Activated CD4-positive, alpha-beta T cell treated with anti-CD3 and anti-CD28 coated beads, Interleukin-2, amount 10 ng/mL, durations not matched to agents 24 days and 14 days (primary cell): ENCODE measurements at places on chromosomes 1 and 21. TPM values are rescaled to one million over a fixed set of nuclear protein-coding genes. Genes with fewer than 3 reads are reported as not detected.

Gene CDCA8
- 35.6 and 35.9 TPM in 2 replicates for total RNA-seq

DNA sequence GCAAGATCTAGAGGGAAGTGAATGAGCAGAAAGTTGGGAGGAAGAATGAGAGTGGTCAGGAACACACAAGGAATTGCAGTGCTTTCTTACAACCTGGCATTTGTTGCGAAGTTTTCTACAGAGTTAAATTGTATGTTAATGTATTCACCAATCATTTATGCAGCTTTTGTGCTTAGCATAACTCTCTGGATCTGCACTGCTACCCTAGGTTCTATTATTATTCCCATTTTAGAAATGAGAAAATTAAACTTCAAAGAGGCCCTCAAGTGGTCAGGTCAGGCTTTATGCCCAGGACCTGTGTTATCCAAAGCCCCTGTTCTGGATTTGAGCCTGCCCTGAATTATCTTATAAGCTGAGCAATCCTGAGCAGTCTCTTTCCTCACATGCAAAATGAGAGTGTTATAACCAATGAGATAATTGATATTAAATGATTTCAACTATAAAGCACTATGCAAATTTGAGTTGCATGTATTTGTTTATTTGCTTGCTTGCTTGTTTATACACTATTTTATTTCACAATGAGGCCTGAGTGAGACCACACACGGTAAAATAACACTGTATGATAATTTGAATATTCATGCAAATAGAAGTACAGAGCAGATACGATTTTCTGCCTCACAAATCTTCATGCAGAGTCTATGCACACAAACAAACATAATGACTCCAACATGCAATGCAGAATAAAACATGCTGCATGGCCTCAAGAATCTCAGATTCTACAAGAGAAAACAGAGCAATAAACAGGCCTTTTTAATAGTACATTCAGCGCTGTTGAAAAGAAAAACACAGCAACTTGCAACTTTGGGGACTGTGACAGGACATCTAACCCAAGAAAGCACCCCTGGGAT is 323.0 kb downstream of the PLPP3 start:
- no peak overlapping the region for H3K27ac ChIP-seq
- H3K27me3 ChIP-seq = no peaks in the 10 kb centered on the region
- no peaks in the 10 kb centered on the region for H3K4me1 ChIP-seq
- no peaks in the 10 kb centered on the region for H3K36me3 ChIP-seq
- H3K4me3 ChIP-seq = no peak overlapping the region

DNA sequence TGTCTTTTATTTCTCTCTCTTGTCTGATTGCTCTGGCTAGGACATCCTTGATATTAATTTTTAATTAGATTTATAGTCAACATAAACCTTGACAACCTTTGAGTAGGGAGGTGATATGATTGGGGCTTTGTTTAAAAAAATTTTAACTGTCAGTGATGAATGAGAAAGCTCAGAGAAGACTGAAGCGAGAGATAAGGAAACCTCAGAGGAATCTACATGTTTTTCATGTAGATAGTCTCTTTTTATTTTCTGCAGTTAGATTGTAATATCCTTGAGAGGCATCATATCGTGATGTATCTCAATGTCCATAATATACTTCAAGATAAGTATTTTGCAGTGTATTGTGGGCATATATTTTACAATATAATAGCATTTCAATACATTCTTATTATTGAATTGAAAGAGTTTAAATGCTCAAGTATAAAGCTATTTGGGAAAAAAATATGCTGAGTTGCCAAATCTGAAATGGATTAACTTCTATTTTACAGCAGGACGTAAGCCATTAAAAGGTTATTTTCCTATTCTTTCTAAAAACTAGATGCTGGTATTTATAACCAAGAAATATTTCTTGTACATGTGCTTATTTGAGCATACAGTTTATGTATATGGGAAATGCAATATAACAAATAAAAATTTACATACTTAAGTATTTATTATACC is 802.4 kb upstream of the ADGRL4 start:
- H3K4me3 ChIP-seq = no peak overlapping the region
- H3K4me1 ChIP-seq = no peaks in the 10 kb centered on the region
- no peaks in the 10 kb centered on the region for H3K27me3 ChIP-seq
- no peak for DNase-seq
- no peak overlapping the region for H3K27ac ChIP-seq

- no peak overlapping the region for H3K27ac ChIP-seq
- peaks cover 2% of the 10 kb centered on the region for H3K4me1 ChIP-seq
- no peaks in the 10 kb centered on the region for H3K36me3 ChIP-seq
- DNase-seq = no peak
These were observed 26.2 kb downstream of the RHBDL2 start for GRCh38 chr1:38915352-38915948.

DNA sequence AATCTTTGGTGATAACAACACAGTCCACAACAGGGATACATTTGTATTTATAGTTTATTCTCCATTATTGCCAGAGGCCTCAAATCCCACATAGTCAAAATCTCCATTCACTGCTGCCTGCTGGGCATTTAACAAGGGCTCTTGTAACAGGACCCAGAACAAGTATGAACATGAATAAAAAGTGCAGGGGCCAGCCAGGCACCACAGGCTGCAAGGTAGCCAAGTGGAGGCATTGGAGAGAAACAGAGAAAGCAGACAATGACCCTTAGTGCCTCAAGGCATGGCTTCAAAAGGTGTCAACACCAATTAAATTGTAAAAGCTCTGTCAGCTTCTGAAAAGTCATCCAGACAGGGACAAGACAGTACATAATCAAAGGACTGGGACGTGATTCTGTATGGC is 116.8 kb downstream of the ATP6V1G3 start:
- H3K4me3 ChIP-seq = no peak overlapping the region
- H3K36me3 ChIP-seq = no peaks in the 10 kb centered on the region

DNA sequence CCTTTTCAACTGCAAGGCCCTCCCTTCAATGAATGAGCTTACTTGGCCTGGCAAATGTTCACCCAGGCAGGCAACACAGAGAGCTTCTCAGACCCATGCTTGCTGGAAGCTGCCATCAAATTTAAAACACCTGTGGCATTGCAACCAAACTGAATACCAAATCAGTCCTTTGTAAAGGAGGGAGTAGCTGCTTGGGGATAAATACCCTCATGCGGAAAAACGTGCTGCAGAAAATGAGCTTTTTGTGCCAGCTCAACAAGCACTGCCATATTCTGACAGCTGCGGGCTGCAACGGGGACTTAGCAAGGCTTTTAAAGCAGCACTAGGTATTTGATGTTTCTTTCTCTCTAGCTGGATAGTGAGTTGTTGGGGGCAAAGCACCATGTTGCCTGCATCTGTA is 119.7 kb downstream of the PLPPR4 start:
- DNase-seq = no peak

Gene CACNA1E
- total RNA-seq = not detected in 2 replicates

Gene TLR5
- 0.09 TPM in 1 of 2 replicates, not detected in the other for total RNA-seq

- no peaks in the 10 kb centered on the region for H3K27me3 ChIP-seq
- H3K27ac ChIP-seq = no peak overlapping the region
- H3K4me3 ChIP-seq = no peak overlapping the region
- H3K36me3 ChIP-seq = no peaks in the 10 kb centered on the region
- H3K4me1 ChIP-seq = no peaks in the 10 kb centered on the region
These were observed 68.9 kb downstream of the LRRN2 start for GRCh38 chr1:204616641-204617040.

Gene AK2
- total RNA-seq = 424 and 429 TPM in 2 replicates

Gene PDE4B
- 10.6 and 10.9 TPM in 2 replicates for total RNA-seq

- peaks cover 2% of the 10 kb centered on the region for H3K27me3 ChIP-seq
- DNase-seq = no peak
- H3K27ac ChIP-seq = no peak overlapping the region
- peaks cover 17% of the 10 kb centered on the region for H3K4me1 ChIP-seq
- no peak overlapping the region for H3K4me3 ChIP-seq
These were observed 155.0 kb downstream of the PLXNA2 start for GRCh38 chr1:208089149-208089548.

- H3K27me3 ChIP-seq = no peaks in the 10 kb centered on the region
- H3K4me3 ChIP-seq = no peak overlapping the region
- peaks cover 42% of the 10 kb centered on the region for H3K4me1 ChIP-seq
- peaks cover 57% of the 10 kb centered on the region for H3K36me3 ChIP-seq
- peak overlapping the region; percentile 63 for H3K27ac ChIP-seq
These were observed 9.2 kb downstream of the AGPAT3 start for GRCh38 chr21:43874085-43874805.

DNA sequence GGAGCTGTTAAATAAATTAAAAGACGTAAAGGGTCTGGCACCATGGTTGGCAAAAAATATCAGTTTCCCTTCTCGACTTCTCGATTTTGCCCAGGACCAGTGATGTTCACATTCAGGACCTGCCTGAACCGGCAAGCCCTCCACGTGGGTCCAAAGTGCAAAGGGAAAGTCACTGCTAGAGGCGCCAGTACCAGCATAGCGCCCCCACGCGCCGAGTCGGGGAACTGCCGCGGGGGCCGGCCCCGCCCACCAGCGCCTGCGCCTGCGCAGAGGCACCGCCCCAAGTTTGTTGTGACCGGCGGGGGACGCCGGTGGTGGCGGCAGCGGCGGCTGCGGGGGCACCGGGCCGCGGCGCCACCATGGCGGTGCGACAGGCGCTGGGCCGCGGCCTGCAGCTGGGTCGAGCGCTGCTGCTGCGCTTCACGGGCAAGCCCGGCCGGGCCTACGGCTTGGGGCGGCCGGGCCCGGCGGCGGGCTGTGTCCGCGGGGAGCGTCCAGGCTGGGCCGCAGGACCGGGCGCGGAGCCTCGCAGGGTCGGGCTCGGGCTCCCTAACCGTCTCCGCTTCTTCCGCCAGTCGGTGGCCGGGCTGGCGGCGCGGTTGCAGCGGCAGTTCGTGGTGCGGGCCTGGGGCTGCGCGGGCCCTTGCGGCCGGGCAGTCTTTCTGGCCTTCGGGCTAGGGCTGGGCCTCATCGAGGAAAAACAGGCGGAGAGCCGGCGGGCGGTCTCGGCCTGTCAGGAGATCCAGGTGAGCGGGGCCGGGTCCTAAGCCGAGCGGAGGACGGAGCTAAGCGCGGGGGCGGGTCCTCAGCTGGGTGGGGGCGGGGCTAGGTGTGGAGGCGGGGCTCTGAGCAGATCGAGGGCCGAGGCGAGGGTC is at the start of gene PINK1:
TSS of gene PINK1 (plus strand) at position 269 of the 875 bp plus-strand sequence. CDS start at position 360, 91 bp downstream.
- peak within 1 kb of the TSS; percentile 85 for H3K4me3 ChIP-seq
- H3K36me3 ChIP-seq = no peaks in the 10 kb centered on the region
- H3K4me1 ChIP-seq = peaks cover 7% of the 10 kb centered on the region
- H3K27me3 ChIP-seq = peaks cover 10% of the 10 kb centered on the region
- DNase-seq = peak; percentile 98
- peak within 1 kb of the TSS; percentile 60 for H3K27ac ChIP-seq

GRCh38 chr1:30413111-30413440 is 310.3 kb downstream of the MATN1 start:
- no peaks in the 10 kb centered on the region for H3K27me3 ChIP-seq
- H3K4me1 ChIP-seq = no peaks in the 10 kb centered on the region
- DNase-seq = no peak
- no peak overlapping the region for H3K27ac ChIP-seq
- no peak overlapping the region for H3K4me3 ChIP-seq

DNA sequence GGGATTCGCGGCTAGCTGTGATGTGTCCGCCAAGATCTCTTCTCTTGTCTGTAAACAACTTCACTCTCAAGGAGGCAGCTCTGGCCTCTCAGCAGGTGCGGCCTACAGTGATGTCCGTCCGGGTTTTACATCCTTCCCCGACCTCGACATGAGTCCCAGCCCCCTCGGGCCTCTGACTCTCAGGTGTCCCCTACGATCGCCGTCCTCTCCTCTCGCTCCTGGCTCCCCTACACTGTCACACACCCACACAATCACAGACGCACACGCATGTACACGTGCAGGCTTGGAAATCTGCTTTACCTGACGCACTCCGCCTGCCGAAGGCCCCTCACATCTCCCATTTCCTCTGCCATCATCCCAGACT is 797 bp upstream of the RSPH1 start:
- H3K4me3 ChIP-seq = peak overlapping the region; percentile 88
- no peak for DNase-seq

DNA sequence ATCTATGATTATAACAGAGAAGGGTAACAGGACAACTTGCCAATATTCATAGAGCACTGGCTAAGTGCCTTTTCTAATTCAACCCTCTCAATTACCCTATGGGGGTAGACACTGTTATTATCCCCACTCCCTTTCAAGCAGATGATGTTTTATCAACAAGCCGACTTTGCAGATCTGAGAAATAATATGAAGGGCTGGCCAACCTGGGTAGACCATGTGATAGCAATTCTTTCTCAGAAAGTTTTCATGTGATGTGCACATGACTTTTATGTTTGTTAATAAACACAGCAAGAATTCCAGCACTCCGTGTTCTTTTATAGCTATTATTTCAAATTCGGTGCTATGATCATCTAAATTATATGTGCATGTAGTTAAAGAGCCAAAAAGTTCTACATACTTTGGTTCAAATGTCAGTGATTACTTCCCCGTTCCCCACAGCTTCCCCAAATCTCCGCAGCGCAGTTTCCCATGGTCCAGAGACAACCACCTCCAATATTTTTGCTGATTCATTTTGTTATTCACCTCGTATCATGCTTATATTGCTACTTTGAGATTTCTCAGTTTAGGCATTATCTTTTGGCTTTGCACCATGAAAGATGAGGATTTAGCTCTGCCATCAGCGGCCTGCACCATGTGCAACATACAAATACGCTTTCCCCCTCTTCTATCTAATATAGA is 96.7 kb upstream of the GADD45A start:
- H3K27me3 ChIP-seq = peaks cover 6% of the 10 kb centered on the region
- H3K4me1 ChIP-seq = no peaks in the 10 kb centered on the region
- DNase-seq = no peak
- no peak overlapping the region for H3K27ac ChIP-seq
- H3K36me3 ChIP-seq = no peaks in the 10 kb centered on the region

Gene ASPM
- total RNA-seq = 29.1 TPM in 2 replicates

GRCh38 chr1:229032375-229032774 is 238.5 kb upstream of the RAB4A start:
- peaks cover 23% of the 10 kb centered on the region for H3K4me1 ChIP-seq
- DNase-seq = no peak
- H3K36me3 ChIP-seq = no peaks in the 10 kb centered on the region
- H3K4me3 ChIP-seq = no peak overlapping the region

DNA sequence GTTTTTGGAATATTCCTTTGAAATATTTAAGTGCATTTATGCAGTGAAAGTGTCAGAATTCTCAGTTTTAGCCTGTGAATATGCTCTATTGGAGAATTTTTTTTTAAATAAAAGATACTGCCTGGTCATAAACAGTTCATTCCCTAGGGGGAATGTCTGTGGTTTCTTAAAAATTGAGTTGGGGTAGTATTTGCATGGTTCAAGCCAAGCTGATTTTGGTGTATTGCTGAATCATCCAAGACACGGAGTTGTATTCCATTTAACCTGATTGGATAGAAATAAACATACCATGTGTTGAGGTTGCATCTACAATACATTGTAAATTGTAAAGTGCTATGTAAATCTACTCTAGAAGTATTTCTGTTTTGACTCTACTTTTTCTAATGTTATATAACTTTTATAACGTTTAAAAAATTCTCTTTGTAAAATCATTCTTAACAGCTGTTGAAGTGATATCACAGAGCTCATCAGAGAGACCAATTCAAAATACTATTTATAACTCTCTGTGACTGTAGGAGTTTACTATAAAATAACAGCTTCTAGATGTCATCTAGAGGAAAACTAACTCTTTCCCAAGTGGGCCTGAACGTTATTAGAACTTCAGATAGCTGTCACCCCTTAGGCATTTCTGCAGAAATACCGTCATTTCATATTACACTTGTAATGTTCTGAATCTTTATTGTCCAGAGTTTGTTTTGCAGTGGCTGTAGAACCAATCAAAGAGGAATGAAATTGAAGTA is 199.1 kb downstream of the USP25 start:
- H3K4me1 ChIP-seq = no peaks in the 10 kb centered on the region
- H3K27ac ChIP-seq = no peak overlapping the region
- H3K36me3 ChIP-seq = no peaks in the 10 kb centered on the region
- H3K27me3 ChIP-seq = no peaks in the 10 kb centered on the region

Gene IGSF9
- total RNA-seq = not detected in 2 replicates

Gene FCAMR
- total RNA-seq = not detected in 2 replicates

Gene HTR6
- total RNA-seq = not detected in 2 replicates
